ENCODE measurements at places on chromosomes 7 and 10.

GRCh38 chr7:123075838-123076467, 80.5 kb upstream of the TAS2R16 start:
- no peak for DNase-seq

DNA sequence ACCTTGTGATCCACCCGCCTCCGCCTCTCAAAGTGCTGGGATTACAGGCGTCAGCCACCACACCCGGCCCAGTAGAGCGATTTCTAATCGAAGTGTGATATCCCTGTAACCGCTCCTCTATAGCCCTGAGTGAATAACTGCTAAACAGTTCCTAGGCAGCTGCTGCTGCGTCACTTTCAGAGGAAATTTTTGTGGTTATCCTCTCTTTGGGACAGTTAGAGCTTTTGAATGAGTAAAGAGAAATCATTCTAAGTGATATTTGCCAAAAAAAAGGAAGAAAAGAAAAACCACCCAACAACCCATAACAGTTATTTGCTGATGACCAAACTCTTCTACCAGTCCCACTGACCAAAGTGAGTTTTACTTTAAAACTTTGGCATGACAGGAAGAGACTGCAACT, 59.9 kb downstream of the MKX start:
- no peak for DNase-seq

- no peak for DNase-seq
Measured at GRCh38 chr10:29607576-29607975, 27.2 kb downstream of the SVIL start.

- DNase-seq = no peak
Measured at GRCh38 chr10:52198540-52198939, 115.5 kb upstream of the DKK1 start.
